RPMI8226 (cell line): ENCODE measurements at places on chromosomes 4 and X.

DNA sequence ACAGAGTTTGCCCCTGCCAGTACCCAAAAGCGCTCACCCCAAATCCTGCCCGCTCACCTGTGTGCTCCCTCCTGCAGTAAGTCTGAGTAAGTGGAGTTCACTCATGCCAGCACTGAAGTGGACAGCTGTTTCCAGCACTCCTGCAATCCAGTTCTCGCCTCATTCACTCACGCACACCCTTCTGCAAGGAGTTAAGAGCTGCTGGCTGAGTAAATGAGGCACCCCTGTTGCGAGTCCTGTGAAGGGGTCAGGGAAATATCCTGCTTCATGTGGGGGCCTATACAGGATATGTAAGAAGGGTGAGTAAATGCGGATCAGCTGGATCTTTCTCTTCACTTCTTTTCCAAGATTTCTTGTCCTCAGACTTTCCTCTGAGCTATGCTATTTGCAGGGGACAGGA is 23.5 kb downstream of the CXCL8 start:
- DNase-seq, result no peak

DNA sequence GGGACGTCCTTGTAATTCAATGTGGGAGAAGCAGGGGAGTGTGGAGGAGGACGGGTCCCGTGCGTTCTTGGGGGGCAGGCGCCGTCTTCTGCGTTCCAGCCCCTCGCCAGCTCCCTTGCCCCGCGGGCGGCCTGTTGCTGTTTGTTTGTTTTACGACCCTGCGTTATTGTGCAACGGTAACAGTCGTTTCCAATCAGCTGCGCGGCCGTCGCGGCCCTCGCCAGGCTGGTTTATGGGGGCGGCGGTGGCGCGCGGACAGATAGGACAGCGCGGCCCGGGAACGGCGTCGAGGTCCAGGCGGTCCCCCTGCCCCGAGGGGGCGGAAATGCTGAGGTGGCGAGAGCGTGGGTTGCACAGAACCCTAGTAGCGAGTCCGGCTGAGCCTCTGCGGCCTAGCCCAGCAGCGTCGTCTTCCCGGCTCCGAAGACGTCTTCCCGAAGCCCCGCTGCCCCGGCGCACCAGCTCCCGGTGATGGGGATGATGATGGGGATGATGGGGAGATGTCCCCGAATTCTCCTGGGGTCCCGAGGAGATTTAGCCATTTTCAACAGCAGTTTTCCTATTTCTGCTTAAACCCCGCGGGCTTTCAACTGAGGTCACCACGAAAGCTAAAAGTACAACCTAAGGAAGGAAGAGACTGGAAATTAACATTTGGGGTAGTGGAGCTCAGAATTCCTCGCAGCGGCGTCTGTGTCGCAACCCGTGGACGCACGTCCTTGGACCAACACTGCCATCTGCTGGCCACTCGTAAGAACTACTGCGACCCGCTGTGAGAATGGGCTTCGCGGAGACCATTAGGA is 4.8 kb downstream of the PDGFRA start:
- peak; percentile 73 for DNase-seq

GRCh38 chr4:94636004-94636403 is 121.8 kb upstream of the BMPR1B start:
- DNase-seq, result no peak

DNA sequence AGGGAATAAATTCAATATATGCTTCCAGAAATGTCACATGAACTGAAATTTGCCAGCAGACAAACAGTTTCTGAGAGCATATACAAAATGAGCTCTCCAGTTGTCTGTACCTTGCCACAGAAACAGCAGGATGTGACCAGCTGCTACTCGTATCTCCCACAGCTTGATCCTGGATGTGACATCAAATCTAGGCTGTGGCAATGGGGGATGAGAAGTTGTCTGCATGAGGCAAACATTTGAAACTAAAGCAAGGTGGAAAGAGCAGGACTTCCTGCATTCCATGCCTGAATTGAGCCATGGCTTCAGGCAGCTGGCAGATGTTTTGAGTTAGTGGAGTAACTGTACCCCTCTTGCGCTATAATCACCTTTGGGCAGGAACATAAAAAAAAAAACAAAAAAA is 1724.0 kb downstream of the RPA4 start:
- no peak for DNase-seq

- DNase-seq, result no peak
Observed at GRCh38 chrX:106038625-106039024, at the start of gene SERPINA7. Gene SERPINA7, minus strand, starts transcription at chrX:106038727. Its CDS starts 1,669 bp downstream, at chrX:106037058.
